Erythroblast (primary cell): ENCODE measurements at places on chromosomes 13 and 19.

GRCh38 chr13:99431927-99432608 lies 69.2 kb upstream of the TM9SF2 start:
- DNase-seq, result no peak

- DNase-seq, result no peak
Measured at GRCh38 chr19:40341601-40342482, 6.4 kb downstream of the C19orf47 start.

DNA sequence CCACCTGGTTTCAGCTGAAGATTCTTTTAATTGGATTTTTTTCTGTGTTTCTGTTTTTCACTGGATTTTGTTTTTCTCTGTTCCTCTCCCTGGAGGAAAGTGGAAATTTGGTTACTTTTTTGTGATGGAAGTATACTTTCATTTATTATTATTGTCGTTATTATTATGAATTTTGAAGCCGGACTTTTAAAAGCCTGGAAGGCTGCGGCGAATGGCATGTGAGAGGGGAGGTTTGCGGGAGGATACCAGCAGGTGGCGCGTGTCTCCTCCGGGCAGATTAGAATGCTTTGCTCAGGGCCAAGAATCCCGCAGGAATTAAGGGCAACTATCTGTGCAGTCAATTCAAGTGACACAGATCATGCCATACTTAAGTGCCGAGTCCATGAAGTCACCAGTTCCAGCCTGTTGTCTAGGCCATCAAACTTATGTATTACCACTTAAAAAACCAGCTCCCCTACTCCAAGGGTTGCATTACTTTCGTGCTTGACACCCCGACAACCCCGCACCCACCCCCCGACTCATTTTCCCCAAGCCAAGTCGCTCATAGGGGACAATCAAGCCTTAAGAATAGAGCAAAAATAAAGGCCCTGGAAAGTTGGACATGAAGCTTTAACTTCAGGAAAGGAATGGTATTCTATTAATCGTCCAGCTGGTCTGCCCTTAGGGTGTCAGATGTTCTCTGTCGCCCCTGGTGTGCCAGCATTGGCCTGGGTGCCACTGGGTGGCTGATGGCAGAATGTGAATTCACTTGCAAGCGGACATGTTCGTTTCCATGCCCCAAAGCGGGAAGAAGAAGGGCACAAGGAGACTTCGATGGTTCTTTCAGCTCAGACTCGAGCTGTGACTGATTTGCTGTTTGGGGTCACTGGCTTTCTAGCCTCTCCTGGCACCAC lies 1.3 kb upstream of the LRCH1 start:
- peak; percentile 71 for DNase-seq

GRCh38 chr13:105996391-105997025 lies 539.0 kb downstream of the EFNB2 start:
- DNase-seq, result no peak

GRCh38 chr19:5200844-5201243 lies 139.8 kb downstream of the PTPRS start:
- DNase-seq, result no peak

DNA sequence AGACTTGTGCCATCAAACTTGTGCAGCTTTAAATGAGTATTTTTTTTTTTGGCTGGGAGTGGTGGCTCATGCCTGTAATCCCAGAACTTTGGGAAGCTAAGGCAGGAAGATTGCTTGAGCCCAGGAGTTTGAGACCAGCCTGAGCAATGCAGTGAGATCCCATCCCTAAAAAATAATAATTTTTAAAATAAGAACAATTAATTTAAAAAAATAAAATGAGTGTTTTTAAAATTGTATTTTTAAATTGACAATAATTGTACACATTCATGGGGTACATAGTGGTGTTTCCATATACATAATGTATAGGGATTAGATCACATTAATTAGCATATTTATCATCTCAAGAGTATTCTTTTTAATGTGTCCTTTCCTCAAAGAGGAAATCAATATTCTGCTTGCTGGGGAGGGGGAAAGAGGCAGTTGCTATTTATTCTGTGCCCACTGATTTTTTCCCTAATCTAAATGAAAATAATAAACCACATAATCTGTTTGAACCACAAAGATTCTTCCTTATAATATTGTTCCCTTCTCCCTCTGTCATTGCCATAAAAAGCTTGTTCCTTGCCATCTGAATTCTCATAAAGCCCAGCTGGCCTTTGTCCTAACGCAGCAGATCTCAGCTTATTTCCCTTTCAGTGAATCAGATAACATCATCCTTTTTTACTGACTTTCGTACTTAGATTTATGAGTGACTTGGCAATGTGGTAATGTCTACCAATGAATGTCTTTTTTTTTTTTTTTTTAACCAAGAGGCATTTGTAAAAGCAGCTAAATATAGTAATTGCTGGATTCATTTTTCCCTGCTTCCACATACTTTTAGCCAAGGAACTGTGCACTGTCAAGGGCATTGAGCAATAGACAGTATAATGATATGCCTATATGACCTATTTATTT lies 81.8 kb upstream of the RUBCNL start:
- DNase-seq, result no peak

- no peak for DNase-seq
Measured at GRCh38 chr19:44785271-44785670, 7.6 kb downstream of the CBLC start.

DNA sequence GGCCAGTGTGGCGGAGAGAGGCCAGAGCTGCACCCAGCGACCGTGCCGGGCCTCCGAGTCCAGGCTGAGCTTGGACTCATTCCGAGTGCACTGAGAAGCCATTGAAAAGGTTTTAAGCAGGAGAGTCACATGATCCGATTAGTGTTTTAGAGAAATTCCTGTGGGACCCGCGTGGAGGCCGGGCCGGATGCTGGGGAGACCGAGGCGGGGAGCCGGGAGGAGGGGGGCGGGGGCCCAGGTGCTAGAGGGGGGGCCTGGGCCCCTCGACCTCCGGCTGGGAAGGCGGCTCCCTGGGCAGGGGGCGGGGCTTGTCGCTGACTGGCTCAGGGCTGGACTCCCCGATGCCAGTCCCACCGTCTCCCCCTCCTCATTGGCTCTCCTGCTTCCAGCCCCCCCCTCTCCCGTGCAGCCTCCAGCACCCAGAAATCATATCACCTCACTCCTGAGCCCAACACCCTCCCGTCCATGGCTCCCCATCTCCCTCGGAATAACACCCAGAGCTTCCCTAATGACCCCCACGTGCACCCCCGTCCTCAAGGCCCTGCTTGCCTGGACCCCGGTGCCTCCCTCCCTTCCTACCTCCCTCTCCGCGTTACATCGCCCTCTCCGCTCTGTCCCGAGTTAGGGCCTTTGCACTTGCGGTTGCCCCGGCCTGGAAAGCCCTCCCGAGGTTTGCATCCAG lies 5.2 kb upstream of the ZNF579 start:
- no peak for DNase-seq

GRCh38 chr19:49524812-49525455 lies 2.9 kb upstream of the RCN3 start:
- no peak for DNase-seq

DNA sequence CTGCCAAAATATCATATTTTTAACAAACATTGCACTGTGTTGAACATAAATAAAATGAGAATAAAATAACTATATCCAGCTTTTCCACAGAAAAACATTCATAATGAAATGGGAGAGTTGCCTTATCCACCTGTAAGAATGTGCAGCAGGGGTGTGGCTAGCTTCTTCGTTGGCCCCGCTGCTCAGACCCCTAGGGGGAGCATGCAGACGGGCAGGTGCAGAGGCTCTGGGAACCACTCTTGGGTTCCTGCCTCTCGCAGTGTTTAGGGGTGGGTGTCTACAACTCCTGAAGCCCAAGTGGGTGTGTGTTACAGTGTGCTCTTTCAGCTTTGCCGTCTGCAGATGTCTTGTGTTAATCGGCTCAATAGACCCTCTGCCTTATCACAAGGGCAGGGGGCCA lies 121.7 kb downstream of the SLITRK5 start:
- no peak for DNase-seq

- peak; percentile 24 for DNase-seq
Measured at GRCh38 chr13:52615812-52616211, 26.4 kb upstream of the HNRNPA1L2 start.

DNA sequence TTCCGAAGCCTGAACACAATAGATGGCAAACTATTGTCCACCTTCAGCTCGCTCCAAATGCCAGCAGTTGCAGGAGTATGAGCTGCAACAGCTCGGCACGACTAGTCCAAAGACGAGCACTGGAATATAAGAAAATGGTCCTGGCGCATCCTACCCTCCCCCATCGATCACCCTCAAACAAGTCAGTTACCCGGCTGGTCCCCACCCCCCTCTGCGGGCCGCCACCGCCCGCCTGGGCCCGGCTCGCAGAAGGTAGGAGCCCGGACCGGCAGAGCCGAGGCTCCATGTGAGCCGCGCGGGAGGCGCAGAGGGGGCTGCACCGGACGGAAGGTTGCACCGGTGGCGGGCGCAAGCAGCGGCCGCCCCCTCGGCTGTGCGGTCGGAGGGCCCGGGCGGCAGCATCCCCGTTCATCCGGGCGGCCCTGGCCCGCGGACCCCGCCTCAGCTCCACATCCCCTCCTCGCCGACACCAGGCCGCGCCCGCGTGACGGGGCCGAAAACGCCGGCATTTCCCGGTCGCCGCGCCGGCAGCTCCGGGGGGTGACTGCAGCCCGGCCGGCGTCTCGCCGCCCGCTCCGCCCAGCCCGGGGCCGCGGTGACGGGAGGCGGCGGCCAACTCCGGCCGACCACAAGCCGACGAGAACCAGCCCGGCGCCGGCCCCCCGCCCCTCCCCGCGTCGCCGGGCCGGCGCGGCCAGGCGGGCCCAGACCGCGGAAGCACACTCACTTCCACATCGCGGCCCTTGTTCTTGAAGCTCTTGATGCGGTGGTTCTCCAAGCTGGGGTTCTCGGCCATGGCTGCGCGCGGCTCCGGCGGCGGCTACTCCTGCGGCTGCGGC lies 552 bp downstream of the KPNA3 start:
- peak; percentile 75 for DNase-seq

DNA sequence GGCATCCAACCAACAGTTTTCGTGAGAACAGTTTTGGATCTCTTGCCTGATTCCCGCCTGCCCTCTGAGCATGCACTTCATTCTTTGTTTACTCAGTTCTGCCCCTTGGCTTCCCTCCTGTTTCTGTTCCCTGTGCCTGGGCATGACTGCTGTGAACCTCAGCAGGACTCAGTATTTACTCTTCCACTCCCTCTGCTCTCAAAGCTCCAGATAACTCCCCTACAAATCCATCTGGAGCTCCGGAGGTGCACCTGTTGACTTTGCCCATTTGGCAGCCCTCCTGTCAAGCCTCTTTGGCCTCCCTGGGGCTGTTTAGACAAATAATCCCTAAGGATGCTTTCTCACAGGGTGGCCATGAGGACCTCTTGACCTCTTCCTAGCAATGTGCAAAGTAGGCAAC lies 34.2 kb upstream of the ARGLU1 start:
- no peak for DNase-seq

DNA sequence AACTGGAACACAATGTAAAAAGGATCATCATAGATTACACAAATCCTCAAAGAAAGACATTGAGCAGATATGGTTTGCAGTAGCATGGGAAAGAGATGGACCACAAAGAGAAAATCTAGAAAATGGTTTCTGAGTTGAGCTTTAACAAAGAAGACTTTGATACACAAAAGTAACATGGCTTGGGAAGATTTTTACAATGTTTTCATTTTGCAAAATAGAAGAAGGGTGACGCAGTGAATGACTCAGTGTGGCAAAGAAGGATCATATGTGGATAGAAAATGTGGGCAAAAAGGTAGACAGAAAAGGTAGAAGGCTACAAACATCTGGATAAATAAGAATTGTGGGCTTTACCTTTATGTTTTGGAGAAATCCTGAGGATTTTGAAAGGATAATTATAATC lies 1220.5 kb downstream of the PCDH17 start:
- DNase-seq, result no peak

GRCh38 chr19:16295057-16295456 lies 29.6 kb upstream of the KLF2 start:
- DNase-seq, result no peak

DNA sequence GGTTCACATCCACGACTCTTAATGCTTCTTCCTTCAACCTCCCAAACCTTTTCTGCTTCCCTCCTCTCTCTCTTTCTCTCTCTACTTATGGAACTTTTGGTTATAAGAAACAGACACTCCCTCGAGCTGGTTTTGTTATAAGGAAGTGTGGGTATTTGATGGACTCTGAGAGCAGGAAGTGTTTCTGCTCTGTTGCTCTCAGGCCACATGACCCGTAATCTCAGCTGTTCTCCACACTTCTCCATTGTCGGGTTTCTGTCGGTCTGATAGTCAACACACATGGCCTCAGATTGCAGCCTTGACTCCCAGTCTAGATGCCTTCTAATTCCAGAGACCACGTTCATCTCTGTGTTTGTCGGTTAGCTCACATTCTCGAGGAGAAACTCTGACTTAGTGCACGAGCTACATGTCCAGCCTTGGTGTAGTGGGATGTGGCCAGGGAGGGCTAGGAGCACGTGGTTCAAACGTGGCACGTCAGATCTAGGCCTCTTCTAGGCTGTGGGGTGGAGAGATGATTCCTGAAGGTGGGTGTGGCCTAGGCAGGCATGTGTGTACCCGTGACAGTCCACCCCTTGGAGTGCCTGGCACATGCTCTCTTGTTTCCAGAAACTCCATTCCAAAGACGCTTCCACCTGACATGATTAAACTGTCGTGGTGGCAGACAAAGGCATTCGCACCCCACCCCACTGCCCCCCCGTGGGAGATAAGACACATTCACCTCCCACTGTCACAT lies 26.3 kb downstream of the CNFN start:
- no peak for DNase-seq

GRCh38 chr13:48398450-48399095 lies 14.3 kb downstream of the LPAR6 start:
- DNase-seq, result no peak

GRCh38 chr13:101325423-101325822 lies 90.9 kb downstream of the NALCN start:
- no peak for DNase-seq

GRCh38 chr19:48379058-48379457 lies 12.3 kb downstream of the KDELR1 start:
- DNase-seq, result no peak

DNA sequence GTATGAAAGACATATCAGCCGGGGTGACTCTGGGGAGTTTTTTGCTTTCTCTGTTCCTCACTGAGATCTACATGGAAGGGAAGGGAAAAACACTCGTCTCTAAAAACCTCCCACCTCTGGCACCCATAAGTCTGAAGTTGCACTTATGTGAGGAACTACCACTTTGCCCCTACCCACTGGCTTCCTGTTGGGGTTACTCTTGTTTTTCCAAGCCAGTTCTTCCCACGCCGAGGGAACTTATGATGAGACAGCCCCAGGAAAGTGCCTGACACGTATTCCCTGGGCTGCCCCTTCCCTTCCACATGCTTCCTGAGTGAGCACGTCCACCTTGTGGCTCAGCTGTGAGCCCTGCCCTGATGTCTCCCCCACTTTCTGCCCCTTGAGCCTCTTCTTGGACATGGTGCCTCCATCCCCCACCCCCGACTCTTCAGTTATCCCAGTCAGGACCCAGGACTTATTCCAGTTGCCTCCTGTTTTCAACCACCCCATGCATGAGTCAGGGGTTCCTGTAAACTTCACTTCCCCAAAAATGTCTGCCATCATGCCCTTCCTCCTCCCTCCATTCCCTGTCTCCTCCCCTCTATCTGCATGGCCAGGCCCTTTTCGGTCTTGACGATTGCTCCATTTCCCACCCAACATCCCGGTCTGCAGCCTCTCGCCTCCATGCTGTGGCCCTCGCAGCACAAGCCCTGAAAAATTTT lies 5.1 kb upstream of the SIGLEC7 start:
- no peak for DNase-seq

GRCh38 chr13:39266426-39266825 lies 228.2 kb downstream of the NHLRC3 start:
- no peak for DNase-seq
